ENCODE measurements at places on chromosomes 5 and 9.

- no peak for DNase-seq
Measured at GRCh38 chr9:137708590-137709284, 89.9 kb downstream of the EHMT1 start.

GRCh38 chr9:98263080-98263479, 7.6 kb upstream of the TBC1D2 start:
- DNase-seq = no peak

- DNase-seq = peak; percentile 1
Measured at GRCh38 chr5:60207040-60207439, 313.5 kb upstream of the PDE4D start.

- DNase-seq = no peak
Measured at GRCh38 chr5:81400375-81400774, 6.4 kb upstream of the ACOT12 start.

DNA sequence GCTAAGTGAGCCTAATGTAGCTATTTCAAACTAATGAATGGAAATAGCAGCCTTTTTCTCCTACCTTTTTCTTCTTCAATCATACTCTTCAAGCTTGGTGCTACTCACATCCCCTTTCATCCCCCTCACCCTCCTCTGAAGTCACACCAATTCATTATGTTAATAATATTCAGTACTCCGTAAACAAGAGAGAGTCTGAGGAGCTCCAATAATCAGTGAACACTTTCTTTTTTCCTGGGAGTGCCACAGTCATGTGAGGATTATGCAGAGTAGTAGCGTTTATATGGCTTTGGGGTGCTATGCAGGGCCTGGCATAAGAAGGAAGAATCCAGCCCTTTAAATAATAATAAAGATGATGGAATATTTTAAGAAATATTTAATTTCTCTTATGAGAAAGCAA, 354.3 kb upstream of the CTNND2 start:
- no peak for DNase-seq

GRCh38 chr5:6162175-6162574, 216.2 kb downstream of the MED10 start:
- DNase-seq = no peak

GRCh38 chr9:16484744-16485143, 385.7 kb downstream of the BNC2 start:
- no peak for DNase-seq

- DNase-seq = no peak
Measured at GRCh38 chr9:77764894-77765780, 117.0 kb upstream of the GNA14 start.

DNA sequence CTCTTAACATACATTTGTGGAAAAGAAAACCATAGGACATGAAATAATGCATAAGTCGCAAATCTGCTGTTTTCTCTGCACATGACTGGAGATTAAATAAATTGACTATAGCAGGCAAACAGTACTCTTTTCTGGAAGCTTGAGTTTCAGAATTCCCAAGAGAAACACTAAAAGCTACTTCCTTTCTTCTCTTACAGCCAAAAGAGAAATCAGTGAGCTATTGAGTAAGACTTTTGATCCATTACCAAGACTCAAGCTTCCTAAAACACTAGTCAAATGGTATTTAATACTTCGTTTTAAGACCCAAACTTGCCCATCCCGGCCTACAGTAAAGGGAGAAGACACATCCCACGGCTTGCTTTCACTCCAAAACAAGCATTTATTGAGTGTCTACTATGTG, 335.8 kb upstream of the PUM3 start:
- DNase-seq = no peak

- DNase-seq = no peak
Measured at GRCh38 chr5:82018462-82018861, 46.6 kb downstream of the ATG10 start.

- DNase-seq = no peak
Measured at GRCh38 chr5:112228667-112229066, 190.4 kb downstream of the EPB41L4A start.

GRCh38 chr9:125982798-125983406, 235.7 kb downstream of the PBX3 start:
- no peak for DNase-seq

GRCh38 chr5:118405650-118406061, 582.7 kb downstream of the DTWD2 start:
- DNase-seq = no peak

DNA sequence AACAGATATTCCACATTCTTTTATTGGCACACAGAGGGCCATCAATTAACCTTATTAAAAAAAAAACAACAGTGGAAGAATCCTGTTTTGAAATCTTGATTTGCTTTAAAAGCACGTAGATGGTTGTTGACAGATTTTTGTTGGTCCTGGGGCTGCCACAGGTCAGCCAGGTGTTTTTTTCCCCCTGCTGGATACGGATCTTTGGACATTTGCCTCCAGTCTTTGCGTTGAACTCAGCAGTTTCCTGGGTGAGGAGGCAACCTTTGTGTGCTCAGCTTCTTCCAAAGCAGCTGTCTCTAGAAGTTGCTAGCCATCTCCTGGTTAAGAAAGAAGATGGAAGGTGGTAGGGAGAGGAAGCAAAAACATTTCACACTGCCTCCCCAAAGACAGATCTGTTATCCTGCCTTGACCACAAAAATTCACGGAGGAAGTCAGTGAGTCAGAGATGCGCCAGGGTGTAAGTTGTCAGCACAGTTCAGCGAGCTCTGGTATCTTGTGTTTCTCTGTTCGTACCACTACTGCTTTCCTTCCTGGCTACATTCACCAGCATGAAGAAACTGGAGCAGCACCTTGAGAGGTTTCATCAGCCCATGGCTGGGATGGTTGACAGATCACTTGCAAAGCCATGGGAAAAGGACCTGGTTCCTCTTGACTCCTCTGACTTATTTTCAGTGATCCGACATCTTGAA, 207.3 kb downstream of the ARHGAP26 start:
- DNase-seq = peak; percentile 80

- DNase-seq = no peak
Measured at GRCh38 chr5:160166973-160167623, 47.8 kb upstream of the PWWP2A start.

DNA sequence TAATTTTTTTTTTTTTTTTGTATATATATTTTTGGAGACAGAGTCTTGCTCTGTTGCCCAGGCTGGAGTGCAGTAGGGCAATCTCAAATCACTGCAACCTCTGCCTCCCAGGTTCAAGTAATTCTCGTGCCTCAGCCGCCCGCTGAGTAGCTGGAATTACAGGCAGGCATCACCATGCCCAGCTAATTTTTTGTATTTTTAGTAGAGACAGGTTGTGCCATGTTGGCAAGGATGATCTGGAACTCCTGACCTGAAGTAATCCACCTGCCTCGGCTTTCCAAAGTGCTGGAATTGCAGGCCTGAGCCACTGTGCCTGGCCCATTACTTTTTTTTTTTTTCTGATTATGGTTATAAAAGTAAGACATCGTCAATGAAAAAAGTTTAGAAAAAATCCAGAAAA, 84.0 kb upstream of the LMNB1 start:
- DNase-seq = no peak

GRCh38 chr5:32990593-32991420, 279.7 kb downstream of the NPR3 start:
- no peak for DNase-seq

GRCh38 chr9:124477648-124478285, 27.5 kb downstream of the ADGRD2 start:
- no peak for DNase-seq

DNA sequence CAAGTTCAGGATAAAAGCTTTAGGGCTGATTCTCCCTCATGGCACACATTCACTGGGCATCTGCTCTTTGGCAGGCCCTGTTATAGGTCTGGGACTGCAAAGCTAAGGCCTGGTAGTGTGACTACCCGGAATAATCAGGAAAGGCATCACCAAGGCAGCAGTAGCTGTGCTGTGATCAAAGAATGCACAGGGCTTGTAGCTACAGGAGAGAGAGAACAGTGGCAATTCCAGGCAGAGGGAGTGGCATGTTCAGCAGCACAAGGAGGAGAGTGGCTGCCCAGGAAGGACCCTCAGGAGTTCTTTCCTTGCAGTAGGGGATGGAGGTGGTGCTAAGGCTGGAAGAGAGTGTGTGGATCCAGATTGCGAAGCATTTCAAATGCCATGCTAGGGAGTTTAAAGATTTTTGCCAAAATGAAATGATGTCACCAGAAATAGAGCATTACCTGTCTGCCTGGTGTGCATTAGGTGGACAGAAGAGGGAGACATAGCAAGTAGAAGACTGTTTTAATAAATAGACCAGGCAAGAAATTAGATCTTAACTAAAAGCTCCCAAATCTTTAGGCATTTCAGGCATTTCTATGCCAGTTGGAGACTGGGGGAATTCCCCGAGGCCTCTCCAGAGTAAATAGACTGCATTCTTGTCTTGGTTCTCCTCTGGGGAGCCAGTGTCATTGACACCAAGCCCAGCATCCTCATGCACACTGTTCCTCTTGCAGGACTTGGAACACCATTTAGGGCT, 69.1 kb downstream of the GPR21 start:
- DNase-seq = peak; percentile 3

- no peak for DNase-seq
Measured at GRCh38 chr9:34771007-34771406, 61.1 kb upstream of the CCL21 start.

GRCh38 chr5:87844449-87844848, 424.2 kb downstream of the TMEM161B start:
- DNase-seq = no peak

- DNase-seq = no peak
Measured at GRCh38 chr9:23850690-23851629, 24.9 kb upstream of the ELAVL2 start.

- no peak for DNase-seq
Measured at GRCh38 chr5:131067636-131068035, 97.4 kb downstream of the HINT1 start.

DNA sequence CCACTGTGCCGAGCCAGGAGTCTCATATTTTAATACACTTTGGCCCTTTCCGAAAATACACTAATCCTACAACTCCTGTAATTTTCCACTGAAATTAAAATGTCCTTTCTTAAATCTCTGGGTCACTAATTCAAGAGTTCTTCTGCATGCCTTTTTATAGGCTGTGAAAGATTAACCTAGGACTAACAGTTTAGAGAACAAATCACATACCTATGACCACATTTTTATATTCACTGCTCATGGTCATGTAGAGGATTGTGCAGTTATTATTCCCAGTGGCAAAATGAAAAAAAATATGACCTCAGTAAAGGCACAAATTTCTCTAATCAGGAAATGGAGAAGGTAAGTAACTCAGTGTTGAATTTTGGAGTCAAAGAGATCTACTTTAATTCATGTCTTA, 33.4 kb downstream of the SLCO4C1 start:
- DNase-seq = no peak

DNA sequence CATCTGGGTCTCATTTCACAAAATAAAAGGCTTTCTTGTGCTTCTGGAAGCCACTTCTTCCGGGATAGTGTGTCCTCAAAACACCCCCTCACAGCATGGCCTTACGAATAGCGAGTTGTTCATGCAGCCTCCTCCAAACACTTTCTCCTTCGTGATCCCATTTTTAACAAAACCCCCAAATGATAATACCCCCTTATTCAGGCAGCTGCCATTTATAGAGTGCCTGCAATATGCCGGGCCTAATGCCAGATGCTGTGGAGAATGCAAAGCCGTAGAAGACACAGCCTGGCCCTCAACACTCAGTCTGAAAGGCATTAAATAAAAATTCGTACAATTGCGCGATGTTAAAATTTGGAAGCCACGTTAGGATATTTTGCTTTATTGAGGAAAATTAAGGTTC, 66.4 kb upstream of the SLC44A1 start:
- no peak for DNase-seq

- no peak for DNase-seq
Measured at GRCh38 chr5:107671742-107672210, 1.0 kb upstream of the EFNA5 start.

GRCh38 chr5:8098081-8098480, 229.1 kb downstream of the MTRR start:
- DNase-seq = no peak

GRCh38 chr9:123725389-123725788, 204.5 kb downstream of the DENND1A start:
- DNase-seq = no peak

DNA sequence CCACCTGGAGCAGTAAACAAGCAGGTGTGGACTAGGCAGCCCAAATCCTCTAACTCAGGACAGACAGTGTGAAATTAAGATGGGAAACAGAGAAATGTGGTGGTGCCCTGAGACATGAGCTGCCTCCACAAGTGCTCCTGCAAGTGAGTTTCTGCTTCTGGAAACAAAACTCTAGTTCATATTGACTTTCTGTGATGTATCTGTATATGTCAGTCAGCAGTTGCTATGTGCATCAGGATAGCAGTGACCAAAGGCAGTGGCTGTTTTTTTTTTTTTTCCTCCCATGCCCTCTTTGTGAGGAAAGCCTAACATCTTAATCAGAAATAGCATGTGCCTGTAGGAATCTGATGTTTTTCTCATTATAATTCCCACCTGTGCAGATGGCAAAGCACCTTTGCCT, 318.4 kb upstream of the SEMA6A start:
- DNase-seq = no peak

DNA sequence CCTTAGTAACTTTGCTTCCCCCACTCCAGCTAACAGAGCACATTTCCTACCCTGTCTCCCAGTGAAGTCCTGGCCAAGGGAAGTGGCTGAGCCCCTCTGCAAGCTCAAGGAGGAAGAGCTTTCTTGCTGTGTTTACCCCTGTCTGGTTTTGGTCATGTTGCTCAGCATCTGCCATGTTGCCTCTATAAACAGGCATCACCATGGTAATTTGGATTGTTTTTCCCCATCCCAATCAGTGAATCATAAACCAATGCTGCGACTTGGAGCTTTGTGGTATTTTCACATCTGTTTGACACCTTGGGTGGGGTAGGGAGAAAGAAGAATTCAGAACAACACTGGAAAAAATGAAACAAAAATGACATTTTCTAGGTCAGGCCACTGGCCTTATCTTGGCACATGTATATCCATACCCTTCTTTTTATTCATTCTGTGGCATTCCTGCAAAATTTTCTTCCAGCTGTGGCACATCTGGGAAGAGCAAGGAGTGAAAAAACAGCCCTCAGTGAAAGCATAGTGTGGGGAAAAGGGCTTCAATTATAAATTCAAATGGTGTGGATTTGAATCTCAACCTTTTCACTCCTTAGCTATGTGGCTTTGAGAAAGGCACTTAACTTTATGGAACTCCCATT, 42.5 kb downstream of the SLIT3 start:
- DNase-seq = no peak

- DNase-seq = no peak
Measured at GRCh38 chr9:129816501-129817435, 7.2 kb downstream of the TOR1A start.

GRCh38 chr9:128600099-128600498, 47.7 kb downstream of the SPTAN1 start:
- no peak for DNase-seq

DNA sequence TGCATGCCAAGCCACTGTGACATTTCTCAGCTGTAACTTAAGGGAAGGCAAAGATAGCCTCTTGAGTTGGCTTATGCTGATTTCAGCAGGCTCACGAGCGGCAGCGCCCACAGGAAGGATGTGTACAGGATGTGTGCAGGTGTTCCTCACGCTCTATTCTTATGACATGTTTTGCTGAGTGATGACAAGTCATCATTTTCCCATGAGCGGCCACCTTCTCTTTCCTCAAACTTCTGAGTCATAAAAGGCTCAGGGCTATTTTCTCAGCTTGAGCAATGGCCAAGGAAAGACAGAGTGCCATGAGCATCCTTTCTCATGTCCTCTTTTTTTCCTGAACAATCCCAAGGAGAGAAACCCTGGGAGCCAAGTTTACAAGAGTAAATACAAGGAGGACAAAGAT, 365.9 kb downstream of the PLK2 start:
- no peak for DNase-seq
